NCI-H2171 (cell line): ENCODE measurements at places on chromosomes 6 and 20.

- DNase-seq = no peak
Measured at GRCh38 chr20:16095226-16095625, 478.0 kb downstream of the KIF16B start.

DNA sequence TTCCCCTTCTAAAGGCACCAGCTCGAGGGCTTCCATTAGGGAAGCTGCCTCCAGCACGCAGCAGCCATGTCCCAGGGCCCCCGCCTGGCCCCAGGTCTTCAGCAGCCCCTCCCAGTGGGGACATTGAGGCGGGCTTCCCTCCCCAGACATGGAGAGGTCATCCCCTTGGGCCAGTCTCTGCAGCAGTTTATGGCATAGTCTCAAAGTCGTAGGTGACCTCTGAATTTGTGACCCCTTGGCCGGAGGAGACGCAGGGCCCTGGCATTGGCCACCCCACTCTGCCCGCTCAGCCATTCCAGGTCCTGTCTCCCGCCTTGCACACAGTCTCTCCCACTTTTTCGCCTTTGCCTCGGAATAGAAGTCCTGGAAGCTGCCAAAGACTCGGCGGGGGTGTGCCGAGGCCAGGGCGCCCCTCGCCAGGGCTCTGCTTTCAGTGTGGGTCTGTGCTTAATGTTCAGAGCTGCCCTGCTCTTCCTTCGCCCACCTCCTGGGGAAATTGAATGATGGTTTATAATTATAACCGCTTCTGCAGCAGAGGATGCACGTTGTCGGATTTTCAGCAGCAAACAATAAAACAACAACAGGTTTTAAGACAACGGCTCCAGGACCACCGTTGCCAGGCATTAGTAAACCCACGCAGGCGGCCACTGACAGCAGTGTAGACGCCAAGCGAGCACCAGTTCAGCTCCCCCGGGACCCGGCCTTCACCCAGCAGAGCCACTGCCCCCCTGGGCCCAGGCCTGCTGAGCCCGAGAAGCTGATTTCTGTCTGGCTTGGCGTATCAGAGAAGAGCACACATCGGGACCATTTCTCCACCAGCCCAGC is 187.0 kb downstream of the TAF4 start:
- DNase-seq = no peak

DNA sequence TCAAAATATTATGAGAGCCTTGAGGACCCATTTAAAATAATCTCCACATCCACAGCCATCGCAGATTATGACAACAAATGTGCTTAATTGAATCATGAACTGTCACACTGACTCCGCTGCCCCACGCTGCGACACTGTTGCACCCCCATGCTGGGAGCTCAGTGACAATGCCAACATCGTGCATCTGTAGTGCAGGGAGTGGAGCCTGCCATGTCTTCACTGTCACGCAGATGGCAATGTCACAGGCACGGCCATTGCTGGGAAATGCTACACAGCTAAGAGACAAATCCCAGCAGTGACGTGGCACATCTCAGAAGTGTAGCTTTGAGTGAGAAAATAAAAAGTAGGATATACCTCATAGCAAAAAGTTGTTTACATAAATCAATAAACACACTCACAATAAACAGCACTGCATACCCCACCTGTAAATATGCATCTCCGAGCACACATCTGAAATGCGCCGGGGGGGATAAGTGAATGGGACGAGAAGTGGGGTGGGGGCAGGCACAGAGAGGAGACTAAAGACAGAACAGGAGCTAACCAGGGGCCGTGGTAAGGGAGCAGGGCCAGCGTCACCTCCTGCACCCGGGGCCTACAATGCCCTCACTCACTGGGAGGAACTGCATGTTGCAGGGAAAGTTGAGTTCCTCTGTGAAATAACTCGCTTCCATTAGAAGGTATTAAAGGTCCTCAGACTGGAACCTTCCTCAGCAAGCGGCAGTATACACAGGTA is 349.9 kb downstream of the THBS2 start:
- DNase-seq = no peak

DNA sequence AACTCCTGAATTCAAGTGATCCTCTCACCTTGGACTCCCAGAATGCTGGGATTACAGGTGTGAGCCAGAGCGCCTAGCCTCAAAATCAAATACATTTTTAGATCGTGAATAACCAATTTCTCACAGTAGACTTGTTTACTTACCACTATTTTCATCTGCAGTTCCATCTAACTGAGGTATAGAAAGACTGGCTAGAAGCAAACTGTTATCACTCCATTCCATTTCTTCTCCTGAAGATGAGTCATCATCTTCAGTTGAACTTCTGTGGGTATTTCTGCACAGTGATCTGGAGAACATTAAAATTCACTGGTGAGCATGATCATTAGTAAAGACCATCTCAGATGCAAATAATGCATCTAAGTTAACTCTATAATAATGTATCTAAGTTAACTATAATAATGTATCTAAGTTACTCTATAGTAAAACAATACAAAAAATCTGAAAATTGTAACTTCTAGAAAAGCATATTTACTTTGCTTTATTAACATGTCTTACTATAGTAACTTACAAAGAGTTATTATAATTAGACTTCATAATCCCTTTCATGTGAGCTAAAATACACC is 105.4 kb downstream of the REV3L start:
- no peak for DNase-seq

GRCh38 chr20:36086767-36087166 is 67.8 kb upstream of the EPB41L1 start:
- DNase-seq = no peak

- no peak for DNase-seq
Measured at GRCh38 chr6:130035211-130035610, 16.8 kb downstream of the L3MBTL3 start.

- no peak for DNase-seq
Measured at GRCh38 chr6:48535582-48536009, 424.6 kb upstream of the PTCHD4 start.

GRCh38 chr6:155031091-155031490 is 36.0 kb downstream of the TIAM2 start:
- DNase-seq = no peak

- no peak for DNase-seq
Measured at GRCh38 chr20:49297605-49298530, 20.0 kb upstream of the ZNFX1 start.

DNA sequence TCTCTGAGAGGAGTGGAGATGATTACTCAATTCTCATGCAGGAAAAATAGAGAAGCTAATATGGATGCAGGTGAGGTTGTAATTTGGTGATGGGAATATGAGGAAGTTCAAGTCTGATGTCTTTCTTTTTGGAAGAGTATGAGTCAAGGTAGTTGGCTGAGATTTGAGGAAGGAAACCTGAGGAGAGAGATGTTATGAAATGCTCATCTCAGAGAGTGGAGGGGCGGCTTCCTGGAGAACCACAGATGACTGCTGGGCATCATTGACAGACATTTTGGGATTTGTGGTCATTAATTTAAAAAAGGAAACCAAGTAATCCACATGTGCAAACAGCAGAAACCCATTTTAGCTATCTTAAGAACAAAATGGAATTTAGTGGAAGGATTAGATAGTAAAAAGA is 72.5 kb upstream of the UST start:
- DNase-seq = no peak

DNA sequence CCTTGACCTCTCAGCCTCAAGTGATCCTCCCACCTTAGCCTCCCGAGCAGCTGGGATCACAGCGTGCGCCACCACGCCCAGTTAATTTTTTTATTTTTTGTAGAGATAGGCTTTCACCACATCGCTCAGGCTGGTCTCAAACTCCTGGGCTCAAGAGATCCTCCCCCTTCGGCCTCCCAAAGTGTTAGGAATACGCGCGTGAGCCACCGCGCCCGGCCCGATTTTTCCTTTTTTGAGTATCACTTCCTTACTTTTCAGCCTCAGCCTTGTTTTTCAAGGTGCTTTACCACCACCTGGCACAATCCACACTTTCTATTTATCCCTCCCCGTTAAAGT is 791 bp upstream of the STX11 start:
- no peak for DNase-seq

DNA sequence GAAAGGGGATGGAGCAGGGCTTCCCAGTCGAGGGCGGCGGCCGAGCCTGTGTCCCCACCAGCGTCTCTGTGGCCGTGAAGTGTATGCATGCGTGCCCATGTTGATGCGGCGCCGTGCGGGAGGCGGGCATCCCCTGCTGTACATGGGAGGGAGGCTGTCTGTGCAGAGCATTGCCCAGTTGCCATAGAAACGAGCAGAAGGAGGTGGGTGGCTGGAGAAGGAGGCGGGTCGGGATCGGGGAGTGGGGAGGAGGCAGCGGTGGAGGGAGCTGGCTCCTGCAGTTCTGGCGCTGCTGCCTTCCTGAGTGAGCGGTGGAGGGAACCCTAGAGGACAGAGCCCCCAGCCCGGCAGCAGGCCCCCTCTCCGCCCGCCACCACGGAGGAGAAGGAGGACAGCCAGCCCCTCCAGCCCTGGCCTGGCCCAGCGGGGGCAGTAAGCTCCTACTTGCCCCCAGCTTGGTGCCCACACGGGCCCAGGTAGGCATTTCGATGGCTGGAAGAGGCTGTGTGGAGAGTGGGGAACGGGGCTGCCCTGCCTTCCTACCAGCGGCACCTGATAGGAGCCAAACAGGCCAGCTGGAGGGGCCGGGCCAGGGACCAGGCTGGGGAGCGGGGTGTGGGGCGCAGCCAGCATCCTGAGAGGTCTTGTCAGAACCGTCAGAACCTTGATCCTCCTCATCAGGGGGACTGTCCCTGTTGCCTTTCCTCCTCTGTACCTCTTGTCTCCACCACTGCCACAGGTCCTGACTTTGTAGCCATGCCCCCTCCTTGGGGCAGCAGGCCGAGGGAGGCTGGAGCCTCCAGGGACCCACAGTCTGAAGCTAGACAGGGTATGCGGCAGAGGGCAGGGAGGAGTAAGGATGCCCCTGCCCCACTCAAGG is 41.3 kb downstream of the SPDEF start:
- DNase-seq = no peak

DNA sequence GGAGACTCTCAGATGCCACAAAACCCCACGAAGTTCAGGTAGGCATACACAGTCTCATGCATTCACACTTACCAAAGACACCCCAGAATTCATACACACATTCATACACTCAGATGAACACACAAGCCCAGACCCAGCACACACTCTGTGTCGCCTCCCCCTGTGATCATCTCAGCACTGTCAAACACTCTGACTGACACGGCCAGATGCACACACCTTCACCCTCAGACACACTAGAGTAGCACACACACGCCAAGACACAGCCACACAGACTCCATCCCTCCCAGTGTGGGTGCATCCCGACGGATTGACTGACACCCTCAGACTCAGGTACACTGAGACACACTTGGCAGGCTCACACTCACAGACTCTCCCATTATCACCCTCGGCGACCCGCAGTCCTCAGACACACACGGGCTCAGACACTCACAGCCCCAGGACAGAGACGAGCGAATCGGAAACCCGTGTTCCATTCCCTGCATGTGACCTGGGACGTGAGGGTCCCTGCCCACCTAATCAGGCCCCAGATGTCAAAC is 872 bp upstream of the RIMS4 start:
- no peak for DNase-seq

DNA sequence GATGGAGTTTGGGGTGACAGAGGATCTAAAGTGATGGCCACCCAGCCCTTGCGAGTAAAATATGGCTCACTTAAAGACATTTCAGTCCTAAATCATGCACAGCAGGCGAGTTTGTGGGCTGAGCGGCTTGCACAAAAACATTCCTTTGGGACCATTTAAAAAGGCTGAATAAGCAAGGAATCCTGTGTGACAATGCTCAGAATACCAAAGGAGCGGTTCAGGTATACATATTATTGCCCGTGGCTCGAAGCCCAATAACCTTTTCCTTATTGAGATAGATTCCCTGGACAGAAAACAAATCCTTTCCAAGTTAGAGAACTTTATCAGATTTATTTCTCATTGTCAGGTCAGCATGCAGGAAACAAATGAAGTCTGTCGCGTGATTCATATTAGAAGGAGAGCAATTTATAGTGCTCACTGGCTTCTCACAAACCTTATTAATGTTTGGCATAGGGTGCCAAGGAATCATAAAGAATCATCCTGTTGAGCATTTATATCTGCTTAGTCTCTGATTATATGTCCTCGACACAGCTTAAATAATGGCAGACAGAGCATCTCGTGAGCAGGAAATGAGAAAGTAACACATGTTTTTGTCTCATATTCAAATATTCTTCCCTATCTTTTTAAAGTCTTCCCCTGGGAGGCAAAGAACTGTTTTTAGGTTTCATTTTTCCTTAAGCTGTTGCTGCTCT is 121.3 kb downstream of the TRMT11 start:
- no peak for DNase-seq

- DNase-seq = no peak
Measured at GRCh38 chr6:168050881-168051586, 28.0 kb downstream of the FRMD1 start.

DNA sequence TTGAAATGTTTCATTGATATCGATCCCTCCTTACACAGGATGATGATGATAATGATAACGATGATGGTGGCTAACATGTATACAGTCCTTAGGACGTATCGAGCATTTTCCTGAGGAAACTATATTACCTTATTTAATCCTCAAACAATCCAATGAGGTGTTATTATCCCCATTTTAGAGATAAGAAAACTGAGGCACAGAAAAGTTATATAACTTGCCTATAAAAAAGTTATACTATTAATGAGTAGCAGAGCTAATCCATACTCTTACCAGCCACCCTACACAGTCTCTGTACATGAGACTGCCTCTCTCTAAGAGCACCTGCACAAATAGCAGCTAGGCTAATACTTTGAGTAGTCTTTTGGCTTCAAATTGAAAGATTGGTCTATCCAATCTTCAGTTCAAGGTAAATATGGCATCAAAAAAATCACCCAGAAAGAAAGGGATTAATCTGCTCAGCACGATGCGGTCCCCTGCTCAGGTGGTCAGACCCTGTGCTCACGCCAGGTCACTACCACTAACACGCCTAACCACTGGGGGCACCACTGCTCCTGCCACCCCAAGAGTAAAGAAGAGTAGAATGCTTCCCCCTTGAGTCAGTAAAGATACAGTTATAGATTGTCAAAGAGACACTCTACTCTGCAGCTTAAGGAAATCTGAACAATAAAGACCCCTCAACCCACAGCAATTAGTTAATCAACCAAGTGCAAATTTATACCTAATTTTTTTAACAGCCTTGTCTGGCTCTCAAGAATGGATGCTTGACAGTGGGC is 15.0 kb downstream of the GABBR1 start:
- no peak for DNase-seq

DNA sequence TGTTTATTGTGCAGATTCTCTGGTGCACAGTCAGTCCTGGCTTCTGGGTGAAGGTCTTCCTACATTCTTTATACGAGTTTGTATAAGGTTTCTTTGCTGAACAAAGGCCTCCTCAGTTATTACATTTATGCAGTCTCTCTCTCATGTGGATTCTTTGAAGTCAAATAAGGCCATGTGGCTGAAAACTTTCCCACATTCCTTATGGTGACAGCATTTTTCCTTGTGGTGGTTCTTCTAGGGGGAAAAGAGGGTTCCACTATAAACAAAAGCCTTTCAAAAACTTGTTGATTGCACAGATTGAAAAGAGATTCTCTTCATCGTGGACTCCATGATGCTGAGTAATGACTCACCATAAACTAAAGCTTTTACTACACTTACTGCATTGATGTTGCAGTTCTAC is 19.2 kb downstream of the ZSCAN12 start:
- no peak for DNase-seq

- no peak for DNase-seq
Measured at GRCh38 chr6:150334790-150335783, 33.7 kb upstream of the IYD start.

- no peak for DNase-seq
Measured at GRCh38 chr6:114534813-114535212, 192.0 kb upstream of the HS3ST5 start.
